Urothelium cell line (cell line): ENCODE measurements at places on chromosomes 1 and 21.

- peak; percentile 7 for DNase-seq
Measured at GRCh38 chr1:239250353-239251035, 135.9 kb upstream of the CHRM3 start.

GRCh38 chr1:160797861-160798273, 1.9 kb downstream of the LY9 start:
- no peak for DNase-seq

GRCh38 chr1:9293241-9293532, 493 bp downstream of the SPSB1 start:
- no peak for DNase-seq

- DNase-seq = no peak
Measured at GRCh38 chr1:44660176-44660575, 14.1 kb downstream of the TMEM53 start.

- no peak for DNase-seq
Measured at GRCh38 chr1:198772626-198773025, 133.8 kb downstream of the PTPRC start.

DNA sequence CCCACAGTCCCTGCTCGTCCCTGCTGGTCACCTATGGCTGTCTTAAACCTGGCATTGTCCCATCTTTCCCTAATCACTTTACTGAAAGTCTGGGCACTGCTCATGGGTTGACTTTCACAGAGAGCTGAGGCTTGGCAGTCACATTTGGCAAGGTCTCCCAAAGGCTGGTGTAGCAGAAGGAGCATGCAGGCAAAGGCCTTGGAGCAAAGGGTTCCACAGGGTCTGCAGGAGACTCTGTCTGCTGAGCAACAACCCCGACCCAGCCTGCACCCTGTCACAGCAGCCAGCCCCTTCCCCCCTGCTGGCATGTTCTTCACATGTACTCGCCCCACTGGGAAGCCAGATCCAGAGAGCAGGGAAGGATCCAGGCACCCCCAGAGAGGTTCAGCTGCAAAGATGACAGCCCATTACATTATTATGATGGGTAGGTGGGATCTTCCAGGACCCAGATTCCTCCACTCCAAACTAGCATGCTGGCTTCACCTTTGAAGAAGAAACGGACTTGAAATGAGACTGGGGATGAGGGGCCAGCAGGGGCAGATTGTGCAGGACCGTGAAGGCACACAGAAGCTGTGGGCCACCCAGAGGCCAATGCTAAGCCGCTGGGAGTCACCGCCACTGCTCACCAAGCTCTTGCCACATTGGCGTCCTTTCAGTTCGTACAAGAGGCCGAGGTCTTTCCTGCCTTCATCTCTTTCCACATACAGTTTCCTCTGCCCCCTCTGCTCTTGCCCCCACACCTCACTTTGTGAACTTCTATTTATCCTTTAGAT, 14.2 kb upstream of the TMEM125 start:
- no peak for DNase-seq

DNA sequence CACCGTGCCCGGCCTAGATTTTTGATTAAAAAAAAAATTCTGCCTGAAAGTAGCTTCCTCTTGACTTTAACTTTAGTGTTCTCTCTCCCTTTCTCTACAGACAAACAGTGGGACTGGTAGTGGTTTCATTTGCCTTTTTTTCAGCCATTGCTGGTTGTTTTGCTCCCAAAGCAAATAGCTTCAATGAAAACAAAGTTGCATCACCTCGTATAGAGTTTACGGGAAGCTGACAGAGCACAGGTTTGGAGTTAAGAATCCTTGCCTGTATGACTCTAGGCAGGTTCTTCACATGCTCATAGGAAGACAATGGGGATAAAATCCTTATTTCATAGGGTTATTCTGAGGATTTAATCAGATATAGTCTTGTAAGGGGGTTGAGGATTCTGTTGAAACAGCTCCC, 21.6 kb downstream of the AADACL4 start:
- no peak for DNase-seq

GRCh38 chr1:68585351-68585750, 88.5 kb upstream of the DEPDC1 start:
- no peak for DNase-seq

GRCh38 chr1:220891224-220892085, 12.2 kb downstream of the HLX start:
- DNase-seq = no peak

DNA sequence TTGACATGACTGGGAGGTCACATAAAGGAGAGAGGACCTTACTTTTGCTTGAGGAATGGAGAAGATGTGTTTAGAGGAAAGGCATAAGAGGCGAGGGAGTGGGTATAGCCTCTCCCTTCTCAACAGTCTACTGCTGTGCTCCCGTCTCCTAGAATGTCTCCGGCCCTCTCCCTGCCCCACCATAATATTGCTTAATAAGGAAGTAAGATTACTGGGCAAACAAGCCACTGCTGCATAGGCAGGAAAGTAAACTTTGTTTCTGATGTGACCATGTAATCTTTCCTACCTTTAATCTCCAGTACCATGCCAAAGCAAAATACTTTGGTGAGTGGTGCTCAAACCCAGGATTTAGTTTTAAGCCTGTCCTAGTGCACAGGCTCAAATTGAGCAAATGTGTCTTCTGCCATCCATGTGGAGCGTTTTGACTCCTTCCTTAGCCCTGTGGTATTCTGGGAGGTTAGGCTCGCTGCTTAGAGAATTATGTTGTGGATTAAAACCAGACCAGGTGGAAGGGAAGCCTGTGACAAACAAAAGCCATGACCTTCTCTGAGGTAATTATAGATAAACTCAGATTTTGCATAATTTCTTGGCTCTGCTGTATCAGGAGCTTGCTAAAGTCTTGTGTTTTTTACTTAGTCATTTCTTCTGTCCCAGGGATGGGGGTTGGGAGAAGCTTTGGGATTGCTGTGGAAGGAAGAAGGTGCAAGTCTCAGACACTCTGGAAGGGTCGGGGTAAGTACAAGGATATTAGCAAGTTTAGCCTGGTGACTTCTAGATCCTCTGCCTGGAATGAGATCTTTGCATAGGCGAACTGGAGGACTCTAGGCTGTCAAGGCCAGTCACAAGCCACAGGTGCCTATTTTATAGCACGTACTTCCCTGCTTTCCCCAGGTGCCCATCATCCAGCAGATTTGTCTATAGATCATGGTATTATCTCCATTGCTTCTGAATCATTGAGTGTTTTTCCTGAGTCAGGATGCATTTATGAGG, 34.5 kb upstream of the DIPK1A start:
- DNase-seq = no peak
